SW 1271 (cell line): ENCODE measurements at places on chromosomes 1 and 21.

GRCh38 chr1:99992760-99993467 lies 23.1 kb downstream of the SLC35A3 start:
- no peak for DNase-seq

GRCh38 chr1:185300152-185300551 lies 16.9 kb downstream of the IVNS1ABP start:
- no peak for DNase-seq

GRCh38 chr1:71640116-71640515 lies 559.3 kb upstream of the ZRANB2 start:
- no peak for DNase-seq

DNA sequence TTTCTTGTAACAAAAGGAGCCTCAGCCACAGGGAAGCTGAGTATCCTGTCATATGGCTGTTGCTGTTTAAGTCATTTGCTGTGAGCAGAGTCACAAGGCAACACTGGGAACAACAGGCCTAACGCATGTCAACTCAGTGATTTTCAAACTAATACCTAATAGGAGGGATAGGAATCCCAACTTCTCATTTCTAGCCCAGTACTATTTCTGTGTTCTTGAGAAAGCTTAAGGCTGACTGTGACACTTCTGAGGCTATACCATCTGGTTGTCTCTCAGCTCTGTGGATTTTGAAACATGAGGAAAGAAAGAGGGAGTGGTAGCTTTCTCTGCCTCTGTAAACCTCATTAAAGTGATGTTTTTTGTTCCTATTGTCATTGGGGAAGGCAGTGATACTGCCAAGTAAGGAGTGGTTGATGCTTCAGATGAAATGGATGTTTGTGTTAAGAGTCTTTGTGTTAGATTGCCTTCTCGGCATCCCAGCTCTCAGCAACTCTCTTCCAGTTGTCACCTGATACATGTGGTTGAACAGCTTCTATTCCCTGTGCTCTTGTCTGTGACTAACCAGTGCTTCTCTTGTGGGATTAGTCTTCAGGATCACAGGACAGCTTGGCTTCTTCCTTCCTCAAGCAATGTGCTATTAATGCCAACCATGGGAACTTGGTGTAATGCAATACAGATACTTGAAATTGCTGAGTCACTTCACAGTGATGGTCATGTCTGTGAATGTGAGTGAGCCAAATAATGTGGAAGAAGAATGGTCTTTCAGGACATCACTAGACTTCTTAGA lies 166.8 kb upstream of the IVNS1ABP start:
- no peak for DNase-seq

DNA sequence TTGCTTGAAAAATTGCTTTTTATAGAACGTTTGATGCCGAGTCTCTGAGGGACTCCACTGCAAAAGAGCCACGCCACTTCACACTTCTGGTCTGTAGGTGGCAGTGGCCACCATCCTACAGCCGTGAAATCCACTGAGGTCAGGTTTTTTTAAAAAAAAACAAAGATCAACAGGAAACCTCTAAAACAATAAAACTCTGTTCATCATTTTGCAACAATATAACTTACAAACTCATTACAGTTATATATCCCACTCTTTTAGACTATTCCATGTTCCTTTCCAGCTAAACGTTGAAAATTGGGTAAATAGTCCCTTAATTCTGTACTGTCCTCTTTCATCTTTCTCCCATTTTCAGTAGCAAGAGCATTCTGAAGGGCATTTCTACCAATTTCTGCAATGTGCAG lies 64.6 kb upstream of the FMN2 start:
- DNase-seq: no peak

- DNase-seq: no peak
These were observed 110.4 kb upstream of the IPO9 start for GRCh38 chr1:201718346-201719202.

- DNase-seq: peak; percentile 4
These were observed 75.1 kb upstream of the SIPA1L2 start for GRCh38 chr1:232704694-232705680.

DNA sequence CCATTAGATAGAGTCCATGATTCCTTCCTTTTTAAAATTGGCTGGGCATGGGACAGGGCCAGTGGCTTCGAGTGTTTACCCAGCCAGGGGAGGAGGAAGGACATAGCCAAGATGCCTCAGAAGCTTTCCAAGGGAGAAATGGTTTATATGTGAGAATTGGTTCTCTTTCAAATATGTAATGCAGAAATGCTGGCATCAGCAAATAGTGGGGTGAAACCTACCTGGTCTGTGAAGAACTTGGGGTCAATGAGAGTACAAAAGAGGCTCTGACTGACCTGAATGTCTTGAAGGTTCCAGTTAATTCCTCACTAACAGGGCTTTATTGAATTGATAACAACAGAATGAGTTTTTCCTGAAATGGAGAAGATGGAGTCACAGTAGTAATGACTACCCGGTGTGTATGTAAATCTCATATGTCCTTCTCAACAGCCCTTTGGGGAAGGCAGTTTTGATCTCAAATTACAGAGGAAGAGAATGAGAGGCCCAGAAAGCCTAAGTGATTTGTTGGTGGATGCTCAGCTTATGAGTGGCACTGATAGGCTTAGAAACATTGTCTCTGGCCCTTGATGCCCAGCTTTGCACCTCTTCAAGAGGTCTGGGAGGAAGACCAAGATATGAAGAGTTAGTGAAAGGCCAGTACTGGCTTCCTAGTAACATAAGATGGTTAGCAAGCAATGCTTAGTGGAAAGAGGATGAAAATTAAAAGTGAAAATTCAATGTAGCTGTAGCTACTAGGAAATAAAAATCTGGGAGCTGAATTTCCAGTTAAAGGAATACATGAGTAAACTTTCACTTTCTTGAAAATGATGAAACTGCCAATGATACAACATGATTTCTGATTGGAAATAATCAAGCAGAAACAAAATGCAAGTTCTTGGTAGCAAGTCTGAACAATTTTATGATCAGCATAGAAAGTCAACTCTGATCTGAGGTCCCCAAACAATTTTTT lies 2.7 kb downstream of the ATF3 start:
- DNase-seq: no peak

DNA sequence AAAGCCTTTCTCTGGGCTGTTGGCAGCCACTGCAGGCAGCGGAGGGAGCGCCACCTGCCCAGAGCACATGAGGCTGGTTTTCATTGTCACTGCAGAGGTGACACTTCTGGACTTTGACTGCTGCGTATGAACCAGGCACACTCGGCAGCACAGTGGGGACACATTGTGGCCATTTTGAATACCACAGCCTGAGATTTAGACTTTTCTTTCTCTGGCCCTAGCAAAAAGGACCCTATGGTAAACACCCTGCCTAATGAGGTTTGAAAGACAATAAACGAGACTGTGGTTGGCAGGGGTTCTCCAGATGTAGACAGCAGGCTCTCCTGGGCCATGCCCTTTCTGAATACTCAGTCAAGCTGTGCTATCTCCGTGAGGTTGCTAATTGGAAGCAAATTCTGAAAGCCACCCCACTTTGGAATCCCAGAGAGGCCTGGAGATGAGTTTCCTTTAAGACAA lies 12.0 kb upstream of the KCNE2 start:
- DNase-seq: no peak

DNA sequence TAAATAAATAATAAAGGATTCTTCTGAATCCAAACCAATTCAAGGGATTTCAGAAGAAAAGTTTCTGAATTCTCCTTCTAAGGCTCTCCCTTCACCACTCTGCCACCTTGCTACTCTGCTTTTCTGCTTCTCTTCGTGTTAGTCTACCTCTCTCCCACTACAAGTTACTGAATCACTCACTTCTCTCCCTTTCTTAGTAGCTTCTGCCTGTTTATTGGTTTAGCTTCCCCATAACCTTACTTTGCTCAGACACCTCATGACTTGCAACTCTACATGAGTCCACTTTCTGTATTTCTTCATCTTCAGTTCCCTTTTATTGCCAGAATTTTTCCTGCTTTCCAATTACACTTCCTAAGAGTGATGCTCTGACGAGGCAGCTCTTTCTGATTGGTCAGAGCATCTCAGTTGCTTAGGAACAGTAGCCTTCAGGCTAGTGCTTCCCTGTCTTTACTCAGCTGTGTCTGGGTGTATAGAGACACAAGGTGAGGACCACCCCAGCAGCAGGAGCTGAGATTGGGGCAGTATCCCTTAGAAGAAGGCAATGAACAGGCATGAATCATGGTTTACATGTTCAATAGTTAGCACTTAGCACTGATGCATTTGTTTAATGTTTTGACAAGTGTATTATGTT lies 144.6 kb downstream of the SLC30A10 start:
- no peak for DNase-seq

GRCh38 chr1:26696654-26697430 lies 1.0 kb downstream of the ARID1A start:
- no peak for DNase-seq
